ENCODE measurements at places on chromosomes 3 and 15. TPM values are rescaled to one million over a fixed set of nuclear protein-coding genes. Genes with fewer than 3 reads are reported as not detected.

DNA sequence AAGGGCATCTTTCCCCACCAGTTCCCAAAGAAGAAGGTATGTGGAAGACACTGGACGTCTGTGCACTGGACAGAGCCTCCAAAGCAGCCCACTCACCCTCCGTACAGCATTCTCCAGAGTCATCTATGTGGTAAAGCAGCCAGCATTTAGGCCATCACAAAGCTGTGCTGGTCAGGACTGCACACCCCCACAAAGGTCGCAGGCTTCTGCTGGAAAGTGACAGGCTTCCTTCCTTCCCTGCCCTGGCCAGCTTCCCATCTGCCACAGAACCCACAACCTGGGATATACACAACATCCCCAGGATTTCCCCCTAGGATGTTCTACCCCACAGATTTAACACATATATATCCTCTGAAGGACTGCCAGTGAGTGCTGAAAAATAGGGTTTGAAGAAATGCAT, 64.6 kb upstream of the GALNT15 start:
- DNase-seq: no peak

- no peak for DNase-seq
Measured at GRCh38 chr3:29389362-29389761, 108.5 kb downstream of the RBMS3 start.

DNA sequence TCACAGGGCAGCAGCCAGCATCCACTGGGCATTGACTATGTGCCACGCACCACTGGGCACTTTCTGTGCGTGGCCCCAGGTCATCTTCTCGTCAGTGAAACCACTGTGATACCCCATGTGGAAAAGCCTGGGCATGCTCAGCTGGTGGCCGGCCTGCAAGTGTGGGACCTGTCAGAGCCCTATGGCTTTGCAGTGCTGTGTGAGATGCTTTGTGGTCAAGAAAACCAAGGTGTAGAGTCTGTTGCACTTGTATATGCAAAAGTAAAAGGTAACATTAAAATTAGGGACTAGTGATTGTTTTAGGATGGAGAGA, 69.5 kb downstream of the PGPEP1L start:
- DNase-seq: no peak

GRCh38 chr3:124451630-124452317, 278.5 kb upstream of the UMPS start:
- DNase-seq: no peak

DNA sequence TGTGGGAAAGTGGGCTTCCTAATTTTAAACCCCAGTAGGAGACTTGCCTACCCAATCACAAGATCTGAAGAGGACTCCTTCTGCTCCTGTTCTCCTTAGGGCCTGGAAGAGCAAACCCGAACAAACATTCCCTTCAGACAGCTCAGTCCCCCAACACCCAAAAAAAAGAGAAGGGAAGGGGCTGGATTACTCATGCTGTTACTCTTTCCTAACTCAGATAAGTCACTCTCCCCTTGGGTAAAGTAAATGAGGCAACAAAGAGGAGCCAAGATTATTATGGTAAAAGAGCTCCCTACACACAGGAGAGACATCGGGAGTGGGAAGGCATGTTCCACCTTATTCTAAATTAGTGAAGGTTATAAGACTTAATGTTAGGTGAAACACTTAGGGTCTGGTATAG, 18.1 kb upstream of the LEKR1 start:
- no peak for DNase-seq

BFSP2 gene
- total RNA-seq: 0.41 TPM

TTLL13 gene
- 0.54 TPM for total RNA-seq
